ENCODE measurements at places on chromosomes 5 and 9. TPM values are rescaled to one million over a fixed set of nuclear protein-coding genes. Genes with fewer than 3 reads are reported as not detected.
A peak's percentile ranks its signal among the peaks of the same experiment; 100 is the strongest.

NMUR2 gene
- not detected for total RNA-seq

DNA sequence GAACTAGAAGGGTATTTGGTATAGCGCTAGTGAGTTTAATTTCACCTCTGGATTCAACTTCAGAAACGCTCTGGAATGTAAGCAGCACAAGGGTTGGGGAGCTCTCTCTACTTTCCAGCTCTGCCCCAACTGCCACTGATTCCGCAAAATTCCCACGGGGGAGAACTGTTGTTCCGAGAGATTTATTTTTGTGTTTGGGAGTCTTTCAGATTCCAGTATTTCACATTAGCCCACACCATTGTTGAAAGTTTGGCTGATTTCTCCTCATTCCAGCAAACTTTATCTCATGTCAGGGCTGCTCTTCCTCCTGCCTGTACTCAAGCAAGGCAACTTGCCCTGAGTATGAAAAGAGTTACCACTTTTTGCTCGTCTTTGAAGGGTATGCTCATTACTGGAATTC, 198.5 kb upstream of the EGFLAM start:
- DNase-seq, result peak; percentile 20

DNA sequence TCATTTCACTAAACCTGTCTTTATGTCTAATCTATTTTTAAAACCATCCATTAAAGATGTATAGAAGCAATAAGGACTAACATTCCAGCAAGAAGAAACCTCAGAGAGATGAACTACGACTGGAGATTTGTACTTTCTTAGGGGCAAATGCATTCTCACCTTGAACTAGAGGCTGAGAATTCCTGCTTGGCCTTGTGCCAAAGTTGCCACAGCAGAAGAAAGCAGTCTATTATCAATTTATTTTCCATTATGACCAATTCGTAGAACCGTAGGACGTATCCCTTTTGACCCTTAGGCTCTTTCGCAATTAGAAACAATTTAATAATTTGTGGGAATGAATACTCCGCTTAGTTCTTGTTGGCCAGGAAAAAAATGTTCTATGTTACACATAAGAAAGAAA, 1647.4 kb upstream of the CDH9 start:
- DNase-seq, result no peak

DNA sequence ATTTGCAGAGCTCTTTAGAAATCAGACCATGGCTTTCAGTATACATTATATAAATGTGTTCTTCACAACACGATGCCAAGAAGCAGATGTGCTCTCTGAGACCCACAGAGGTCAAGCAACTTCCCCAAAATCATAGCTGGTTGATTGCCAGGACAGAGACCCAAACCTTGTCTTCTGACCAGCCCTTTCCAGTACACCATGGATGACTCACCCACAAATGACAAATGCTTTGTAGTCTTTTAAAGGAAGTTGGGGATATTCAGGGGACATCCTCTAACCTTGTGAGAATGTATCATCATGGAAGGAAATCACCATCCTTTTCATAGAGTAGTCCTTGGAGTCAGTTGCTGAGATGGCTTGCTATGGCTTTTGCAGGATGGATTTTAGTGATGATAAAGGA, 30.1 kb downstream of the ZNF462 start:
- DNase-seq, result peak; percentile 72

KDM4C gene
- 16.2 TPM for total RNA-seq

GRCh38 chr5:56175488-56175887, 57.6 kb downstream of the ANKRD55 start:
- peak; percentile 80 for DNase-seq

GRCh38 chr9:76917299-76917698, 11.4 kb upstream of the PRUNE2 start:
- no peak for DNase-seq

DNA sequence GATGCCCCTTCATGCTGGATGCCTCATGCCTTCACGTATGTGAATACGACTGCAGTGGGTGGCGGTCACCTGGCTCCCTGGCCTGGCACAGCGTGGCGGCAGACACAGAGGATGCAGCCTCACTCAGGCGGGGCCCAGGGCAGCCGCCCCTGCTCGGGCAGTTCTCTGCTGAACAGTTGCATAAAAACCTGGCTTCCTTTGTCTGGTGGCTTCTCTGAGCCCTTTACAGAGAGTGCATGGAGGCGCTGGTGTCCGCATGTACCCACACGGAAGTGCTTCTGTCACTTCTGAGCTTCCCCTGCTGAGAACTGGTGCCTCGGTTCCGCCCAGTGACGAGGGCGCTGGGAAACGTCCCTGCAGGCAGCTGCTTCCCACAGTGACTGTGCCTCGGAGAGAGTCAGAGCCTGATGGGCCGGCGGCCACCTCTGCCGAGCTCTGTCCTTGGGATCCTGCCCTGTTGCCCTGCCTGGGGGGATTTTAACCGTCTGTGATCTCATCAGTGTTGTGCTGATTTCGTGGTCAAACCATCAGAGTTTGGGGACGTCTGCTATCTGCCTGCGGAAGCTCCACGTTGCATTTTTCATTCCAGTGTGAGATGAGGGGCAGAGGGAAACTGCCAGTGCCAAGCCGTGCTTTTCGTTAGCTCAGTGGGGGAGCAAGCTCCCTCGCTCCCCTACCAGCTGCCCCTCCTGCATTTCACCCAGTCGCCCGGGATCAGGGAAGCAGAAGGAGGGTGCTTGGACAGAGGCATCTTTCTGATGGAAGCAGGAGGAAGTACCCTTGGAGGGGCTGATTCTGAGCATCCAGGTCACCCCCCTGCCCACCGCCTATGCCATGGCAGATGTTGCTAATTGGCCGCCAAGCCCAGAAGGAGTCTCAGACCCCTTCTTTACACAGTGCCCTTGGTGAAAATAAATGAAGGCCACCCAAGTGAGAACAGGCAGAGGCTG, 153.0 kb upstream of the COL5A1 start:
- no peak for DNase-seq

CCNI2 gene
- total RNA-seq, result 0.24 TPM

- DNase-seq, result no peak
Observed at GRCh38 chr5:77900691-77901090, 124.6 kb upstream of the TBCA start.

HMCN2 gene
- total RNA-seq, result 3.2 TPM

SET gene
- total RNA-seq, result 397 TPM

- no peak for DNase-seq
Observed at GRCh38 chr9:97979788-97980478, 3.2 kb upstream of the ANP32B start.

DDX41 gene
- 92.5 TPM for total RNA-seq

GRCh38 chr9:127783111-127784008, 2.5 kb upstream of the CDK9 start:
- no peak for DNase-seq

ZNF608 gene
- total RNA-seq, result 57.3 TPM

GRCh38 chr9:14351221-14351836, 37.4 kb upstream of the NFIB start:
- DNase-seq, result no peak

DNA sequence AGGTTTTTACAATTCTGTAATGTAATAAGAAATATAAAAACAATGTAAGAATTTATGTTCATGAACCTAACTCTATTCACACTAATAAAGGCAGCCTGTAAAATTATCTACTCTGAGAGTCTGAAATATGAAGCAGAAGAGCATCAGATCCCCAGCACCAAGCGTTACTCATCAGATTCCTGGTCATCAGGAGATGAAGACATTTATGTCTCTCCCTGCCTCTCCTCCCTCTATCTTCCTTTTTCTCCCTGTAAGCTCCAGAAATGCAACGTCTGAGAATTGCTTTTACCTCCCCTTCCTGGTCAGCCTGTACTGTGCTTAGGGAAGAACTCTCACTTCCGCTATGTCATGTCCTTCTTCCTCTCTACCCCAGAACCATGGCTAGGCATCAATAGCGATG, 114.4 kb upstream of the SLIT3 start:
- no peak for DNase-seq

DNA sequence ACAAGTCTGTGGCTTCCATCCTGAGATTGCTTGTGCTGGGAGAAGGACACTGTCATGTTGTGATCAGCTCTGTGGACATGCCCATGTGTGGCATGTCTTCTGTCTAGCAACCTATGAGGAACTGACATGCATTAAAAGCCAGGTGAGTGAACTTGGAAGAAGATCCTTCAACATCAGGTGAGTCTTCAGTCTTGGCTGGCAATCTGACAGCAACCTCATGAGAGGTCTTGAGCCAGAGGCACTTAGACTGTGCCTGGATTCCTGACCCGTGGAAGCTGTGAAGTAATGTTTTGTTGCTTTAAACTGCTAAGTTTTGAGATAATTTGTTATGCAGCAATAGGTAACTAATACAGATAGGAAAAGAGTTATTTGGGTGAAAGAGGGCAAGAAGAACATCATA, 6.8 kb upstream of the TCERG1 start:
- DNase-seq, result no peak

ACTL7A gene
- total RNA-seq, result not detected

GRCh38 chr5:40154194-40154593, 525.5 kb upstream of the PTGER4 start:
- DNase-seq, result no peak

DNA sequence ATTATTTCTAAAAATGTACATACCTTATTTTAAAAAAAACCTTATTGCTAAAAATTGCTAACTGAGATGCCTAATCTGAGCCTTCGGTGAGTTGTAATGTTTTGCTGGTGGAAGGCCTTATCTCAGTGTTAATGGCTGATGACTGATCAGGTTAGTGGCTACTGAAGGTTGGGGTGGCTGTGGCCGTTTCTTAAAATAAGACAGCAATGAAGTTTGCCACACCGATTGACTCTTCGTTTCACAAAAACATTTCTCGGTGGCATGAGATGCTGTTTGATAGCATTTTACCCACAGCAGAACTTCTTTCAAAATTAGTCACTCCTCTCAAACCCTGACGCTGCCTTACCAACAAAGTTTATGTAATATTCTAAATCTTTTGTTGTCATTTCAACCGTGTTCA, 14.7 kb downstream of the CENPK start:
- no peak for DNase-seq

DNA sequence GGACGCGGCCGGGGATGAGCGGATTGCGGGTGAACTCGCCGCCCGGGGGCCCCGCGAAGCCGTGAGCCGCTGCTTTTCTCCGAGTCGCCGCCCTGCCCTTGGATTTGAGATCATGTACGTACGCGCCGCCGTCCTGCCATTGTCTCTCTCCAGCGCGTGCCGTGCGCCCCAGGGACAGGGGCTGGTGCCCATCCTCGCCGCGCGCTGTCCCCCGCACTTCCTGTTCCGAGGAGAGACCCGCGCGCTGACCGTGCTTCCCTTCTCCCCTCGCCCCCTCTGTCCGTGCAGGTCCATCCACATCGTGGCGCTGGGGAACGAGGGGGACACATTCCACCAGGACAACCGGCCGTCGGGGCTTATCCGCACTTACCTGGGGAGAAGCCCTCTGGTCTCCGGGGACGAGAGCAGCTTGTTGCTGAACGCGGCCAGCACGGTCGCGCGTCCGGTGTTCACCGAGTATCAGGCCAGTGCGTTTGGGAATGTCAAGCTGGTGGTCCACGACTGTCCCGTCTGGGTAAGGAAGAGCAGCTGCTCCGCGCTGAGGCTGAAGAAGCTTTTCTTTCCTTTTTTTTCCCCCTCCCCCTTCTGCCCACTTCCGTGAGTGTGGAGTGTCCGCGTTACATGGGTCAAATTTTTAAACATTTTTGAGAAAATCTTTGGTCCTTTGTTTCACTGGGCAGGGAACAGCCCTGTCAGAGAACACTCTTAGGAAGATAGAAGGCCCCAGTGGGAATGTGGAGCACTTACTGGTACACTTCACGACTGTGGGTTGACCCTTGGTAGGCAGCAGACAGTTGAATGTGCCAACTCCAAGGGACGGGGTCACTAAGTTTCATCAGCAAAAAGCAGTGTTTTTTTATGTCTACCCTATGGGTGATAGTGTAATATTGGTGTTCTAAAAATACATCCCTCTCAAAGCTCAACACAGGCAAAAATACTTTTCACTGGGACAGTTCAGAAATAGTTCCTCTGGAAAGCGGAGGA, 727 bp downstream of the RHOBTB3 start:
- peak; percentile 37 for DNase-seq

DNA sequence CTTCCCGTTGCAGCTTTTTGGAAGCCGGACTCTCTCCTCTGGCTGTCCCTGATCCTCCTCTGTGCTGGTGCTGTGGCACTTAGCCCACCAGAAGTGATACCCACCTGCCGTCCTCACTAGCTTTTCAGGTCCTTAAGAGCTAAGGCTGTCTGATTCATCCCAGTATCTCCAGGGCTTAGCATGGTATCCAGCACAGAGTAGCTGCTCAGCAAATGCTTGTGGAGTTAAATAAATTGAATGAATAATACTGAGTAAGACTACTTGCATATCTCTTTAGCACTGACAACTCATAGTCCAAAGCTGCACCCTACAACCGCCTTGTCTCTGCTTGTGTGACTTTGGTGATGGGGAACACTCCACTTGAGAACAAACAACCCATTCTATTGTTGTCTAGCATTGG, 7.7 kb upstream of the XPA start:
- no peak for DNase-seq

ROR2 gene
- 4.9 TPM for total RNA-seq

DNA sequence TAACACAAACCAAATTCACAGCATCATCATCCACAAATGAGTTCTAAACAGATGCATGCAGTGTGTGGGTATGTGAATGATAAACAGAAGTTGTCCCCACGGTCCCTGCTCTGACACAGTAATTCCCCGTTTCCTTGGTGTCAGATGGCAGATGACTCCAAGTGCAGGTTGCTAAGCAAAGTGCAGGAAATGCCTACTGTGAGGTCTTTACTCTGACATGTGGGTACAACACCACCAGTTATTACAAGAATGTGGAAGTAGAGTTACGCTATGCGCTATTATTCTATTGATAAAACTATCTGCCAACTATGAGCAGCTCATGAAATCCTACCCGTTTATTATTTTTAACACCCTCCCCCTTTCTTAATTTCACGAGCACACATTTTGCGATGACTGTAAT, 448.9 kb downstream of the BNC2 start:
- DNase-seq, result peak; percentile 44

Measured in astrocyte (in vitro differentiated cells and primary cell).